ENCODE measurements at places on chromosomes 7 and 10.

GRCh38 chr7:28032738-28033380 lies 147.7 kb downstream of the JAZF1 start:
- no peak for DNase-seq

DNA sequence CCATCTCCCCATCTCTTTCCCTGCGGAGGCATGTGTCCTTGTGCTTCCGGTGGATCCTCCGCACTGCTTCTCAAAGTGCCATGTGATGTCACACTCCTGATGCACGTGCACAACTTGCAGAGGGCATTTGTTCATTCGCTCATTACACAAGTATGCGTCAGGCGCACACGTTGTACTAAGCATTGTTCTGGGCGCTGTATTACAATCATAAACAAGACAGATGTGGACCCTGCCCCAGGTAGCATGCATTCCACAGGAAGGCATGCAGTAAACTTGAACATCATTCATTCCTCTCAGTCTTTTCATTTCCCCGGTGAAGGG lies 9.0 kb upstream of the RAMP3 start:
- no peak for DNase-seq

GRCh38 chr10:113187063-113187777 lies 237.2 kb downstream of the TCF7L2 start:
- DNase-seq: no peak

GRCh38 chr7:21999896-22000295 lies 54.2 kb upstream of the CDCA7L start:
- no peak for DNase-seq

GRCh38 chr10:6987536-6987945 lies 407.5 kb upstream of the PRKCQ start:
- no peak for DNase-seq

GRCh38 chr7:7201578-7202374 lies 19.4 kb downstream of the C1GALT1 start:
- DNase-seq: peak; percentile 21

DNA sequence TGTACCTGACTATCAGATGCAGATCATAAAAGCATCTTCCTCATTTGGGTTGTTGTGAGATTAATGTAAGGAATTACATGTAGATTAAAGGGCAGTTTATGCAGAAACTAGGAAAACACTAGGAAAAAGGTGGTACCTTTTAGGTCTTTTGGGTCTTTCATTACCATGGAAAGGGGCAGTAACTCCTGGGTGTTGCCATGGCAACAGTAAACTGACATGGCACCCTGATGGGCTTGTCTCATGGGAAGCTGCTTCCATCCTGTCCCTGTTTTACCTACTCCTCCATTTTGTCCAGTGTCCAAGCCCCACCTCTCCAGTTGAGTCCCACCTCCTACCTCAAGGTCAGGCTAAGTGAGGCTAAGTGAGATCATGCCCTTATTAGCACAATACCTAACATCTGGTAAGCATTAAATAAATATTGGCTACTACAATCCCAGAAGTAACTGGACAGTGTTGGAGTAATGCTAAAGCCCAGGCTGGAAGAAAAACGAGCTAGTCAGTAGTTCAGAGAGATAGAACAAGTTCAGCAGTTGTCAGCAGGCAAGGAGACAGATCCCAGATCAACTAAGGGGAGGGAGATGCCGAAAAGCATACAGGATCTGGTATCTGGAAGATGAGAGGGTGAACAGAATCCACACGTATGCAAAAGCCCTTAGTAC lies 240.0 kb upstream of the AUTS2 start:
- no peak for DNase-seq

Data from activated T-cell treated with anti-CD3 and anti-CD28 coated beads for 4 hours (primary cell).